ENCODE measurements at places on chromosomes 7 and 10.

GRCh38 chr10:68261132-68261856, 29.4 kb upstream of the ATOH7 start:
- DNase-seq: no peak

GRCh38 chr10:4909118-4909517, 54.1 kb upstream of the AKR1C1 start:
- no peak for DNase-seq

GRCh38 chr7:142153400-142153799, 41.9 kb downstream of the MGAM2 start:
- peak; percentile 24 for DNase-seq

DNA sequence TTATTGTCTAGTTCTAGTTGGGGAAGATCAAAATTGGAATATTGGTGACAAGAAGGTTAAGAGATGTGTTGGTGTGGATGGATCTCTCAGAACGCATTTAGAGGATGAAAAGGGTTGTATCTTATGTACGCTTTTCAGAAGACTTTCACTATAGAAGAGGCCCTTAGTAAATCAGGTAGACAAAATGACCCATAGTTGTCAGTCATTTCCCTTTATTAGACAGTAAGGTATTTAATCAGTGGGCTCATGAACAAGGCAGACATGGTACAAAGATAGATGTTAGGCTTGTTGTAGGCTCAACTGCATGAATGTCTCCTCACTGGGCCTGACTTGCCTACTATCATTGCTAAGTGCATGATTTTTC, 359.2 kb downstream of the PHF14 start:
- no peak for DNase-seq

GRCh38 chr10:21488246-21488956, 37.1 kb downstream of the SKIDA1 start:
- DNase-seq: no peak

DNA sequence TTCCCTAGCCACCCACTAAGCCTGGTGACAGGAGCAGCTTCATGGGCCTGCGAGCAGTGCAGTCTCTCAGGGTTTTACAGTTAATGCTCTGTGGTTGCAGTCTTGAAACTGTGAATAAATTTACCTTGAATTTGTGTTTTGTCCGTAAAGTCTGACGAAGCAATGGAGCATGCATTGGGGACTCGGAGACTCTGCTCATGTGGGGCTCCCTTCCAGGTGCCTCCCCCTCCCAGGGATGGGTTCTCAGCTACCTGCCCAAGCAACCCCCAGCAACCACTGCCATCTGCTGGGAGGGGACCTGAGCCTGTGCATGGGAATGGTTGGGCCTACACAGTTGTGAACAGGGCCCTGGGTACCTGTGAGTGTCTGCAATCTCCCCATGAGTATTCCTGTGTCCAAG, 36.3 kb upstream of the IKZF1 start:
- no peak for DNase-seq

- DNase-seq: no peak
Observed at GRCh38 chr7:121133444-121133843, 144.9 kb downstream of the CPED1 start.

GRCh38 chr10:133058331-133059092, 29.2 kb upstream of the ADGRA1 start:
- no peak for DNase-seq

DNA sequence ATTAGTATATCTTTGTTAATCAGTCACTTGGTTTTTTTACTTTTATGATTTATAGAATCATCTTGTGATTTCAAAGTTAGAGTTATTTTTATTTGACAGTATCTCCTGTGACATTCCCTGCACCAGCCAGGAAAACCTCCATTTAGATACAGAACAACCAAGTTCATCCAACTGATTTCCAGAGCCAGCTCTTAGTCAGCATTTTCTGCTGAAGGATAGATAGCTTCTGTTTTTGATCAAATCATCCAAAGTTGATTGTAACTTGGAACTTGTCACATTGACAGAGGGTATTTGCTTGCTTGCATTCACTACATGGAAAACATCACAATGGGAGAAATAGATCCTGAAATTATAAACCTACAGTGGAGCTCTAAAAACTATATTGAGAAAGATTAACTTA, 122.6 kb downstream of the PON1 start:
- DNase-seq: no peak

GRCh38 chr10:27188897-27189296, 33.7 kb downstream of the MASTL start:
- no peak for DNase-seq

- DNase-seq: no peak
Observed at GRCh38 chr7:13792208-13792607, 197.3 kb downstream of the ETV1 start.

DNA sequence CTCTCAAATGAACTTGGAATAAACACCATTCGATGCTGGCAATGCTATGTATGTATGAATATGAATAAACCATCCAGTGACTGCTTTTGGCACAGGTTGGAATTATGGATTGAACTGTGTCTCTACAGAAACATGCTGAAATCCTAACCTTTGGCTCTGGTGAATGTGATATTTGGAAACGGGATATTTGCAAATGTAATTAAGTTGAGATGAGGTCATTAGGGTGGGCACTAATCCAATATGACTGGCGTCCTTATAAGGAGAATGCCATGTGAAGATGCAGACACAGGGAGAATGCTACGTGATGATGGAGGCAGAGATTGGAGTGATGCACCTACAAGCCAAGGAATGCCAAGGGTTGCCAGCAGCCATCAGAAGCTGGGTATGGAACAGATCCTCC, 3.4 kb upstream of the ACTR3B start:
- no peak for DNase-seq

- no peak for DNase-seq
Observed at GRCh38 chr10:78560341-78560688, 508.5 kb upstream of the ZMIZ1 start.

- no peak for DNase-seq
Observed at GRCh38 chr10:44958196-44958897, 1.3 kb upstream of the RASSF4 start.

DNA sequence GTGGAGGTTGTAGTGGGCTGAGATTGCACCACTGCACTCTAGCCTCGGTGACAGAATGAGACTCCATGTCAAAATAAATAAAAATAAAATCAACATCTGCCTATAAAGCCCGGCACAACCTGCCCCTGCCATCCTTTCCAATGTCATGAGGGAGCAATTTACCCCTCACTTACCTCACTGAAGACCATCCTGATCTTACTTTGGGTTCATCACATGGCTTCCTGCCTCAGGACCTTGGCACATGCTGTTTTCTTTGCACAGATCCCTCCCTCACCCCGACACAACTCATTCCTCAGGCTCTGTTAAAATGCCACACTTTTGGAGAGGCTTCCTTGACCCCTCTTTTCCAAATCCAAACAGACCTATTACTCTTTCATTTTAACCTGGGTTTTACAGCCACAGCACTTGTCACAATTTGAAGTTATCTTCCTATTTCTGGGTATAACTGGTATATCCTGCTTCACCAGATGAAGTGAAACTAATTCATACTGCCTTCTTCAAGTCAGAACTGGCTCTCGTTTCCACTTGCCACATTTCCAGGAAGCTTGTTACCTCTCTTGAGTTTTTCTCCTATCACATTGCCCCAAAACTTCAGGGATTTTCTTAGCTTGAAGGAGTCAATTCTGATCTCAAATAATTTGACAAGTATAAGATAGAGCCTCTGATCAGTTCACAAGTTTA, 69.3 kb upstream of the PARD3 start:
- no peak for DNase-seq

- no peak for DNase-seq
Observed at GRCh38 chr7:155788616-155789000, 23.7 kb downstream of the SHH start.

DNA sequence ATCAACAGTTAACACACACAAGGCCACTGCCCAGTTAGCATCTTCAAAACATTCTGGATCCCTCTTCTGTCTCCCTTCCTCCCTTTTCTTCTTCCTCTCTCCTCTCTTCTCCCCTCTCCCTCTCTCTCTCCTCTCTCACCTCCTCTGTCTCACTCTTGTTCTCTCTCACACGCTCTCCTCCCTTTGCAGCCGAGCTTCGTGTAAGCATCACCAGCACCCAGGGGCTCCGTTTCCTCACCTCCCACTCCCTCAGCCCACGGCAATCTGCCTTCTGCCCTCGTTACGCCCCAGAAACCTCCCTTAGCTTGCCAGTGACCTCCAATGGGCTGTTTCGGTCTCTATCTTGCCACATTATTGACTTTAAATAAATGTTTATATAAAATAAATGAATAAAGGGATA, 147.4 kb downstream of the TEX36 start:
- no peak for DNase-seq

- DNase-seq: no peak
Observed at GRCh38 chr7:142272841-142273240, 15.0 kb upstream of the PRSS58 start.

DNA sequence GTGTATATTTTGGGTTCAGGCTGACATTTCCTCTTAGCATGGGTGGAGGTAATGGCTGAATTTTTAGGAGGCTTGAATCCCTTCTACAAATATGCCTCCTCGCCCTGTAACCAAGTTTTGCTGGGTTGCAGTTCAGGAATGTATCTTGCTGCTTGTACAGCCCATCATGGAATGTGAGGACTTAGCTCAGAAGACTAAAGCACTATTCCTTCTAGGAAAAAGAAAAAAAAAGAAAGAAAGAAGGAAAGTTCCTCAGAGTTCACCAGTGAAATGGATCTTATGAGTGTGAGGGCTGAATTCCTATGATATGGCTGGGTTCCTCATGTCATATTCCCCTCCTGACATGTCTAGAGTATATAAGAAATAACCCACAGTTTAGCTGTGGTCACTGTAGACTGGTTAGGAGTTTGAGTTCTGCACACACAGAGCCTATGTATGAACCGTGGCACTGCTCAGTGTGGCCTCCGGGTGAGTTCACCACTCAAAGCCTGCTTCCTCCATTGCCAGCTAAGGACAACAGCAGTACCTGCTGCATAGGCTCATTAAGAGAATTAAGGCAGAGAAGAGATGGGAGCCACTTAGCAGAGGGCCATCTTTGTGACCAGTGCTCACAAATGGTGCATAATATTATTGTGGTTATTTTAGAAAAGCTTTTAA, 114.0 kb downstream of the TACC2 start:
- no peak for DNase-seq

DNA sequence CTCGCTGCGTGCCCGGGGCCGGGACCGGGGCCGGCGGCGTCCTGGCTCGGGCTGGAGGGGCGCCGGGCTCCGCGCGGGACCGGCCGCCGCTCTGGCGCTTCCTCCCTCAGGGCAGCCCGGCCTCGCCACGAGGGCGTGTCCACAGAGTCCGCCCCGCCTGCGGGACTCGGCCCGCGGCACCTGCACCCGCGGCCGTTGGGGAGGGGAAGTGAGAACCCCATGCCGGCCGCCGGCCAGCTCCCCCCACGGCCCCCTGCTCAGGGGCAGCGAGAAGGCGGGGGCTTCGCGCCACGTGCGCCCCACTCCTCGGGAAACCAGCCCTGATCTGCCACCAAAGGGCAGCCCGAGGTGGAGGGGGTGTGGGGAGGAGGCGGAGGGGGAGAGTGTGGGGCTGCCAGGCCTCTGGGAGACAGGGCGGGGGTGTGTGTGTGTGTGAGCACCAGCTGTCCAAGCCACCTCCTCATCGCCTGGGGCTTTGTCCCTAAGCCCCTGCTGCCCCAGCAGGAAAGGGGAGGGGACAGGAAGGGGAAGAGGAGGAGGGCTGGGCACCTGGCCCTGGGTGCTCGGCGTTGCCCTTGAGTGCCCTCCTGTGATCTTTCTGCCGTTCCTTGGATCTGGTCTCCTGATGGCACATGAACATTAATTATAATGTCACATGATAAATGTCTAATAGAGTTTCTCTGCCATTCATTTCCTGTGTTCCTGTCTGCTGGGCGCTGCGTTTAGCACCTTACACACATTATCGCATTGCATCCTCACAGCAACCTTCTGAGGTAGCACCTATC, at the start of gene PIK3AP1:
Gene PIK3AP1 (minus strand): TSS at position 93 of the 785 bp plus-strand sequence. CDS start 120 bp downstream, outside the sequence.
- DNase-seq: peak; percentile 73
